ENCODE measurements at places on chromosomes 1 and 21.

DNA sequence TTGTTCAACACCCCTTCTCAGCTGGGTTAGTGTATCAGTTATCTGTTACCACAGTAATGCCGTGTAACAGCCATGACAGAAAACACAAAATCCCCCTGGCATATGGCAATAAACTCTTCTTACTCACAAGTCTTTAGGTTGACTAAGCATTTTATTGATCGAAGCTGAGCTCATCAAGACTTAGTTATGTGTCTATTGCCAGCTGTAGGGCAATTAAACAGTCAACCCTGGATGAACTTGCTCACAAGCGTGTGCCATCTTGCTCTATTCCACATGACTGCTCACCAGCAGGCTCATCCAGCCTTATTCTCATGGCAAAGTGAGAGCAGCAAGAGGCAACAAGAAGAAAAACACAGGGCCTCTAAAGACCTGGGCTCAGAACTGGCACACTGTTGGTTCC, 333.8 kb upstream of the PTBP2 start:
- no peak for DNase-seq

GRCh38 chr1:18948913-18949685, 7.4 kb downstream of the IFFO2 start:
- no peak for DNase-seq

- DNase-seq, result no peak
Measured at GRCh38 chr1:1788136-1788535, 9.9 kb upstream of the NADK start.

GRCh38 chr1:181032535-181032934, 1.2 kb upstream of the MR1 start:
- DNase-seq, result no peak

GRCh38 chr1:211895126-211895759, 64.7 kb upstream of the LPGAT1 start:
- DNase-seq, result no peak
